GM12892 (cell line): ENCODE measurements at places on chromosomes 12 and 14.

- DNase-seq, result no peak
Measured at GRCh38 chr12:74537126-74537706, 419 bp upstream of the ATXN7L3B start.

DNA sequence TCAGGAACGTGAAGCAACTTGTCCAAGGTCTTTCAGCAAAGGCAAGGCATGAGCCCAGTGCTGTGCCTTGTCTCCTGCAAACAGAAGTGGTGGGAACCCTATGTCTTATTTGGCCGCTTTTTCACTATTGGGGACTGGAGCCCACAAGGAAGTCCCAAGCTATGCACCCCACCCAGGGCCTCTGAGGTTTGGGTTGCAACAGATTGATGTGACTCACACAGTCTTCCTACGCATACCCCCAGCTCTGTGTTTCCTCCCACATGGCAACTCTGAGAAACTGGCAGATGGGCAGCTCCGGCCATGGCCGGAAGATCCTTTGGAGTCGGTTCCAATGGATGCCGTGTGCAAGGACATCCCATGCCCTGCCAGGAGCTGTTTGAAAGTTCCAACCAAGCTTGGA is 28.3 kb upstream of the CMKLR1 start:
- no peak for DNase-seq

DNA sequence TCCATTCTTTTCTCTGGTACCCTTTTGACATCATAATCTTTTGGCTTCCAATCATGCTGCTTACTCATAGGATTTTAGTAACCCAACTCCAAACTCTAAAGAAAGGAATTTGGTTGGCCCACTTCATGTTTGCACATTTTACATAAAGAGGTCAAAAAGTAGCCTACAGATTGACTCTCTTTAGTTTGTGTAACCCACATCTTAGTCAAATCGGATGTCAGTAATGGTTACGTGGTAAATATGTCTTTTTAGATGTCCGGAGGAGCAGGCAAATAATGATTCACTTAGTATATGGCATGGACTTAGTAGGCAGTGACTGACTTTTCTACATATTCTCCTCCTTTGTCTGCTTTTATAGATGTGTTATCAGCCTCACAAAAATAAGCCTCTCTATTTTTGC is 711.6 kb upstream of the FOXG1 start:
- DNase-seq, result no peak

DNA sequence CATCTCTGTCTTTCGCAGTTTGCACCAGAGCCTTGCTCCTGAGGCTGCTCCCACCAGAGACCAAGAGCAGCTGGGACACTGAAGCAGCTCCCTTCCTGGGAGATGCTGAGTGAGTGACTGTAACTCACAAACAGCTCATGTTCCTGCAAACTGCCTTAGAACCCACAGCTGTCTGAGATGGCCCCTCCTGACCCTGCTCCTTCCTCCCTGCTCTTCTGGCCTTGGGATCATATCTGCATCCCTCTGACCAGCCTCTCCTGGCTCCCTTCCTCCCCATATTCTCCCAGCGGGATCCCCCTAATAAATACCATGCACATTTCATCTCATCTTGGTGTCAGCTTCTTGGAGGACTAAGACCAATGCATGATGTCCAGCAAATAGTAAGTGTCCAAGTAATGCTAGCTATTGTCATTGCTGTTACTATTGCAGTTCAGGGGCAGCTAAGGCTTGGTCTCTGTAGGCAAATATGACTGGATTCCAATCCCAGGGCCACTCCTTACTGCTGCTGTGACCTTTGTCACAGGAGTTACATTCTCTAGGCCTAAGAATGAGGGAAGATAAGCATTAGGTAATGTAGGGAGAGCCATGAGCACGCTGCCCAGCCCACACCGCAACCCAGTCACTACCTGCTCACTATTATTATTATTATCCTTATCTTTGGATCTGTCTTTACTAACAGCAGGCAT is 47.9 kb downstream of the SYNE3 start:
- DNase-seq, result no peak

- DNase-seq, result no peak
Measured at GRCh38 chr14:24613241-24613640, 3.8 kb upstream of the GZMH start.

- no peak for DNase-seq
Measured at GRCh38 chr12:65832217-65832616, 7.9 kb downstream of the HMGA2 start.

DNA sequence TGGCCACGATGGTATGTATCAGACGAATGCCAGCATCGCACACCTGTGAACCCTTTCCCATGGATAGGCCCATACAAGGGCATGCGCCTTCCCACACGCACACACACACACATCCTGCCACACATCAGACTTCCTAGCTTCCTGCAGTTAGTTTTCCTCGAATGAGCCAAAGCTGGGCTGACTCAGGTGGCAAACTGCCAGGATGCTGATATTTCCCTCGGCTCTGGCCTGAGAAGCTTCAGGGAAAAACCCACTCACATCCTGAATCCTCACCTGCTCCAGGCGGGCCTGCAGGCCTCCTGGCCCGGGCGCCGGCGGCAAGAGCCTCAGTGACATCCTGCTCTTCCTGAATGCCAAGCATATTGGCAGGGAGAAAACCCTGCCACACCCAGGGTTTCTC is 22.4 kb downstream of the CALM1 start:
- no peak for DNase-seq

DNA sequence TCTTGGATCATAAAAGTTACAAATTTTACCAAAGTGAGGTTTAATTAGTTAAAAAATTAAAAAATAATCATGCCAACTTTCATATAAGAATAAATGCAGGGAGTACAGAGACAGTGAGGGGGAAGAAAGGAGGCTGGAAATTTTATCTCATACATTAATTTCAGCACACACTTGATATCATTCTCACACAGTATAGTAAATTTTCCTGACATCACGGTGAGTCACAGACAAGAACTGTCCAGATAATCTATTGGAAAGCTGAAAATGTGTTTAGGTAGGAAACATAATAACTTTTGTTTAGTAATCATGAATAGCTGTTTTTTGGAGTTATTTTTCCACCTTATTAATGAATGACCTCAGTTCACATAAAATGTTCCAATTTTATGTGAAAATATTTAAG is 1204.8 kb downstream of the GALC start:
- no peak for DNase-seq

GRCh38 chr14:25788252-25788651 is 738.3 kb upstream of the STXBP6 start:
- no peak for DNase-seq

GRCh38 chr12:92439420-92439805 is 263.4 kb upstream of the PLEKHG7 start:
- no peak for DNase-seq

DNA sequence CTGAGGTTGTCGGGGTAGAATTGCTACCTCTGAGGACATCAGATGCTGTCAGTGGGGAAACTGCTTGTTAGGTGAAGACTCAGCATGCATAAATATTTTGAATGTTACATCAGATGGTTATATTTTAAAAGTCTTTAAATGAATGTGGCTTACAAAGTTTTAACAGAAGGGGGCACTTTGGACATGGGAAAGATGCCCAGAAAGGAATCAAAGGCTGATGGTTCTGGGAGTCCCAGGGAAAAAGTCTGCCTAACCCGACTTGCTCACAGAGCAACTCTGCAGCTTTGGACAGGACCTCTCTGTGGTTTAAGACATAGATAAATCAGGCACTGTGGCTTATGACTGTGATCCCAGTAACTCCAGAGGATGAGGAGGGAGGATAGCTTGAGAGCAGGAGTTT is 474.9 kb downstream of the ATP23 start:
- no peak for DNase-seq

DNA sequence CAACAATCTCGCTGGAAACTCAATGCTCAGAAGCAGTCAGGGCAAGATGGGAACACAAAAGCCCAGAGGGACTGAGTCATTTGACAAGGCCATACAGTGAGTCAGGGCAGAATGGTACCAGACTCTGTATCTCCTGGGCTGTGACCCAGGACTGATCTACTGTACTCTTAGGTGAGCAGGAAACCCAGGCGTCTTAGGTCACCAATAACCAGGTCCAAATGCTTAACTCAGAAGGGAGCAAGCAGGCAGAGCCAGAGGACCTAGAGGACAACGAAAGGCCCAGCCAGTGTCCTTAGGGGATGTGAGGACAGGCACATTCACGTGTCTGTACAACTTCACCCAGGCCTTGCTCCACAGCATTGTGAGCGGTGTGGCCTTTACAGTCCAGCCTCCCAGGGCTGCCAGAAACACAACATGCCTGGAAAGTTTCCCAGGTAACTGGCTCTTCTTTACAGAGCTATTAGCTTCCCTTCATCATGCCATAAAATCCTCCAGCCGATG is 69.9 kb downstream of the ARL6IP4 start:
- DNase-seq, result no peak

GRCh38 chr14:92677087-92677668 is 71.2 kb downstream of the LGMN start:
- peak; percentile 76 for DNase-seq

DNA sequence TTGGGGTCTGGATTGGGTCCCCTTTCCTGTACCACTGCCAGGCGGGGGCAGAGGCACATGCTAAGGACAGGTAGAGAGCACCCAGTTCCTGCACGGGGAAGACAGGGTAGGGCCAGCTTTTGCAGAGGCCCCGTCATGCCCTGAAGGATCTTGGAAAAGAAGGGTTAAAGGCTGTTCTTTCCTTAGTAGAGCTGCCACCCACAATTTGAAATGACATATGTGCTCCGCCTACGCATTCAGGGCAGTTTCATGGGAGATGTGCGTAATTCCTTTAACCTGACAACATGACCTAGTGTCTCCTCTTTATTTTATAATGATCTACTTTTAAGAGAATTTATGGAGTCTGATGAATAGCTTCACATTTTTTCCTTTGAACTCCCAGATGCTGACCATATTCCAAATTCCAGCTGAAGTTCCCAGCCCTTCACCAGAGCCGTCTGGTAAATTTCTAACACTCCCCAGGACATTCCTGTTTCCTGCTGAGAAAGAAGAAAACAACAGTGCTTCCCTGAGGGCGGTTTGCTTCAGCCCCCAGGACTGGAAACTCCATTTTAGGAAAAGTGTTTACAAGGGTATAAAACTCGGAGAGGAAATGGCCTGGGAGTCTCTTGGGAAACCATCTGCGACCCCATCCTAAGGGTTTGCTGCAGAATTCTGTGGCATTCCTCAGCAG is 58.9 kb upstream of the PLEKHG3 start:
- DNase-seq, result no peak

GRCh38 chr12:80040075-80040738 is 59.1 kb upstream of the OTOGL start:
- no peak for DNase-seq

- no peak for DNase-seq
Measured at GRCh38 chr12:53938326-53939140, at the start of gene HOXC13. TSS of gene HOXC13 (plus strand) at chr12:53938831. CDS start at chr12:53938907, 76 bp downstream.

DNA sequence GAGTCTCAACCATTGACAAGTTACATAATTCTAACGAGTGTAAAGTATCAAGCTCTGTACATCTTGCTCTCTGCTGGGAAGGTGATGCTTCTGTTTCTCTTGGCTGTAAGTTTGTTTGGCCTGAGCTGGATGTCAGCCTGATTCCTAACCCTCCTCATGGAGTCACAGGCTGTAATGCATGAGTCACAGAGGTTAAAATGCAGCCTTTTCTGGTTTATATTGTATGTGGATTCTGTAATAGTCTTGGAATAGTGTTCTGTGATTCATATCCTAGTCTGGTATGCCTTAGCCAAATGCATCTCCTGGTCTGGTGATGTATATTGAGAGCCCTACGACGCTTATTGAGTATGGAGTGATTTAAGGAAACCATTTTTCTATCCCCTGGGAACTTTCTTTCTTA is 104.5 kb upstream of the FRMD6 start:
- DNase-seq, result no peak

GRCh38 chr12:112386726-112387125 is 4.5 kb upstream of the HECTD4 start:
- no peak for DNase-seq

- no peak for DNase-seq
Measured at GRCh38 chr14:23627961-23628360, 8.2 kb upstream of the DHRS2 start.

- DNase-seq, result no peak
Measured at GRCh38 chr14:99296517-99296916, 24.5 kb upstream of the BCL11B start.
